ENCODE measurements at places on chromosomes 16 and 17. TPM values are rescaled to one million over a fixed set of nuclear protein-coding genes. Genes with fewer than 3 reads are reported as not detected.

The IRX5 gene
- total RNA-seq = 3.5 TPM

The GLIS2 gene
- total RNA-seq = 0.29 TPM

The GPR179 gene
- not detected for total RNA-seq

The NGFR gene
- total RNA-seq = 0.37 TPM

The DNAI2 gene
- total RNA-seq = not detected

The SCN4A gene
- total RNA-seq = 0.02 TPM

All from H4 (cell line).